ENCODE measurements at places on chromosomes 12 and 14.
A peak's percentile ranks its signal among the peaks of the same experiment; 100 is the strongest.

DNA sequence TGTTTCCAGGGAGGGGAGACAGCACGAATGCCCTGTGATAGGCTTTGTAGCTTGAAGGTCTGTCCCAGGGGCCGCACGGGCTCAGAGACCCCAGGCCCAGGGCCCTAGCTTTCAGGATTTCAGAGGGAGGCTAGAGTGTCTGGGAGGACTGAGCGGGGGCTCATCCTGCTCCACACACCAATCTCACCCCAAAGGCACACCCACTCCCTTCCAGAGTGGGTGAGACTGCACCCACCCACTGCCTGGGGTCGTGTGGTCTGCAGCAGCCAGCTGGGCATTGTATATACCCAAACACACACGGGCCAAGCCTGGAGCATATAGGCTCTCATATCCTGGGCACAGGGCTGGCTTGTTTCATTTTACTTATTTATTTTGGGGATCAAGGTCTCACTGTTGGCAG, 5.8 kb upstream of the SLC25A47 start:
- no peak for DNase-seq

- DNase-seq, result no peak
Observed at GRCh38 chr12:73361156-73361863, 1089.1 kb downstream of the TRHDE start.

DNA sequence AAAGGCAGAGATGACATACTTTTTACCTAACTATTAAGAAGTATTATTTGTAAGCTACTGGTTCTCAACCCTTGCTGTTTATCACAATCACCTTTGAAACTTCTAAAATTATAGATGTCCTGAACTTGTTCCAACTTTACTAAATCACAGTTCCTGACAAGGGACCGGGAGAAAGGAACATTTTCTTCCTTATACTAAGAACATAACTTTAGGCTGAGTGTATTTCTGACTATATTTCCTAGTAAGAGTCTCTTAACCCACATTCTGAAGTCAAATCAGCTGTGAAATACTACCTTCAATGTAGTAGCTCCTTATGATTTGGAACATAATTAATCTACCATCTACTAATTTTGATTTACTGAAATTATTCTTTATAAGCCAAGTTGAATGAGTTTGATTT, 80.2 kb downstream of the BAZ1A start:
- no peak for DNase-seq

DNA sequence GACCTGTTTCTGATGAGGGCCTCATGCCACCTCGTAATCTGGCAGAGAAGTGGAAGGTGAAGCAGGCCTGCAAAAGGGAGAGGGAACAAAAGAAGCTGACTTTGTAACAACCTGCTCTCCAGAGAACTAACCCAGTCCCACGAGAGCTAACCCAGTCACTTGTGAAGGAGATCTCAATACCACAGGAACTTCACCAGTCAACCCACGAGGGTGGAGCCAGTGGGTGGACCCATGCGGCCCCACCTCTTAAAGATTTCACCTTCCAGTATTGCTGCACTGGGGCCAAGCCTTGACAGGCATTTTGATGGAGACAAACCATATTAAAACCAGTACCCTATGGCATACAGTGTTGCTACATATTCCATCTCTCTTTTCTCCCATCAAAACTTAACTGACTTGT, 55.1 kb downstream of the SERPINA10 start:
- DNase-seq, result no peak

DNA sequence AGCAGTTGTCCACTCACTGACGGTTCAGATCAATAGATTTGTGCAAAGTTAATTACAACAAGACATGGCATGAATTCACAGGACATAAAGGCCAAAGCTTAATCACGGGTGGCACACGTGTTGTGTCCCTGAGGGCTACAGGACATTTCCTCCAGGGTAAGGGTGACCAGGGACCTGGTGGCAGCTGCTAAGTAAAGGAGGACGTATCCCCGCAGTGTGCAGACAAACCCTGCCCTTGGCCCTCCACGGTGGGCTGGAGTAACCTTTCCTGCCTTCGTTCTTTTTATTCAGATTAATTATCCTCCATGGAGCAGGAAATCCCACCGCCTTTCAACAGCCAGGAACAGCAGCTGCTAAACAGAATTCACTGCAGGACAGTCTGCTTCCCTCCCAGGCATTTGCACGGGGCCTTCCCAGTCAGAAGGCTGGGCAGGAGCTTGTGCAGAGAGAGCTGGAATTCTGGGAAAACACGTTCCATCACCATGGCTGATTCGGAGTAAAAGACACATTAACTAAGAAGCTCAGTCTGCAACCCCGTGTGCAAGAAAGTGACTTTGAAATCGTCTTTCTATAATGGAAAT, 289.9 kb upstream of the SFSWAP start:
- DNase-seq, result no peak

DNA sequence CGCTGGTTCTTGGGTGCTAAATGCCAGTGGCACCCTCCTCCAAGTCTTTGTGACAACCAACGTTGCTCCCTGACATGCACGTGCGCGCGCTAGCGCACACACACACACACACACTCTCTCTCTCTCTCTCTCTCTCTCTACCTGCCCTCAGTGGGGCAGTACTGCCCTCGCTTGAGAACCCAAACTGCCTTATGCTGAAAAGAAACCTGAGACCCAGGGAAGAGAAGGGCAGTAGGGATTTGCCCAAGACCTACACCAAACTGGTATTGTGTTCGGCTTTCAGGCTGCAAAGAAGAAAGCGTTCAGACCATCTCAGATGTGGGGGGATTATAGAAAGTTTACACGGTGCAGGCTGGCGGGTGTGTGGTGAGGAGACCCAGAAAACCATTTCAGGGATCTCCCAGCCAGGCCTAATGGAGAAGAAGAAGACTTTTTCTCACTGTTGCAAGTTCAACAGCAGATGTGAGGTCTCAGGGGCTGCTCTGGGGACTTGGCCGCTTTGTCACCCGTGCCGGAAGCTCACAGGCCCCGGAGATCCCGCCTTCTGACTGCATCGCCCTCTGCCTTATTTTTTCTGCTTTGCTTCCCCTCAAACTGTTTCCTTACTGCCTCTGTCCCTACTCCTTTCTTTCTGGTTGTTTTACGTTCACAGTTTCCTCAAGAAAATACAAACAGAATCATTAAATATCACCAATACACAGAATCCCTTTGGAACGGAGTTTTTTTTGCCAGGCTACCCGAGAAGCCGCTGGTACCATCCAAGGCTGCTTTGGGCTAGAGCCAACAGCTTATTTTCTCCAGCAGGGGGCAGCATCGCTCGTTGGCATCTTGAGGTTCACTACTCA, 82.4 kb downstream of the PPM1A start:
- peak; percentile 86 for DNase-seq

Measured in NCI-H510A treated with DMSO at 0.1 percent for 48 hours (cell line).